ENCODE measurements at places on chromosomes 4 and X.
A peak's percentile ranks its signal among the peaks of the same experiment; 100 is the strongest.

GRCh38 chrX:108468486-108468885, 28.8 kb downstream of the COL4A5 start:
- DNase-seq: peak; percentile 50

- peak; percentile 69 for DNase-seq
These were observed 5.7 kb upstream of the IL13RA2 start for GRCh38 chrX:115023139-115023538.

DNA sequence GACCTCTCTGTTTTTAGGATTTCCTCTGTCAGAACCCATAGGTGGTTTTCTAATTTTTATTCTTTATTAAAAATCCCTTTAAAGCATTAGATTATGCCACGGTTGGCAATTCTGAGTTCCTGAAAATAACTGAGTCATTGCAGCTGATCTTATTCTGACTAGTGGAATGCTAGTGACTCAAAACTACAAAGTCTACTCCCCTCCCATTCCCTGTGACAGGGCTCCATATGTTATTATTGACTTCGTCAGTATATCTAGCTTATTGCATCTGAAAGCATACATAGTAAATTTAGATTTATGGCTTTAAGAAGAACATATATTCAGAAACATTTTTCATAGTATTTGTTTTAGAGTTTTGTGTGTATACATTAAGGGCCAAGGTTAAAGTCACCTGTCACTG, 38.5 kb downstream of the HERC3 start:
- peak; percentile 76 for DNase-seq

GRCh38 chr4:182930889-182931288, 13.7 kb upstream of the DCTD start:
- DNase-seq: no peak

- no peak for DNase-seq
These were observed 34.1 kb upstream of the IL1RAPL1 start for GRCh38 chrX:28552882-28553829.

- DNase-seq: peak; percentile 34
These were observed 228.0 kb downstream of the APBB2 start for GRCh38 chr4:40986375-40986774.

DNA sequence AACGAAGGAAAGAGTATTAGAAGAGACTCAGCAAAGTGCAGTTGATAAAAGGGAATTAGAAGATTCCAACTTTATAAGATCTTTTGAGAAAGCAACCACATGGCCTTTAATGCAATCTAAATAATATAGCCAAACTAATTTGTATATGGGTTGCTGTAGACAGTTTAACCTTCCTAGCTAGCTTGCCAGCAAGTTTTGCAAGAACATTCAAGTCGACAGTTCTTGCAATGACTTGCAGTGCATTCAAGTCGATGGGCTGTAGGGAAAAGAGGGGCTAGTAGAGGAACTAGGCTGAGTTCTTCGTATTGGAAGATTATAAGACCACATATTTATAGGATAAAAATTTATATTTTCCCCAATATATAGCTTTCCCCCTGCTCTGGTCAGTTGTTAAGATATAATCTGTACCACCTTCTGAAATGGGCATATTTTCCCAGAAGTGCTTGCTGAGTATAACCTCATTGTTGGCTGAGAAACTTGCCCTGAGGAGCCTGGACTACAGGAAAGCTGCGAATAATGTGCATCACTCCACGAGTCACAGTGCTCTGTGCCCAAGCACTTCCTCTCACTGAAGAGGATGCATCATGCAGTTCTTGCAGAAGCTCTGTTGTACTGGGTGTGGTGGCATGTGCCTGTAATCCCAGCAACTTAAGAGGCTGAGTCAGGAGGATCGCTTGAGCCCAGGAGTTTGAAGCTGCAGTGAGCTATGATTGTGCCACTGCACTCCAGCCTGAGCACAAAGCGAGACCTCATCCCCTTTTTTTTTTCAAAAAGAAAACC, 56.7 kb downstream of the DOCK11 start:
- DNase-seq: peak; percentile 62

GRCh38 chr4:95087657-95088455, 330.1 kb downstream of the BMPR1B start:
- no peak for DNase-seq

DNA sequence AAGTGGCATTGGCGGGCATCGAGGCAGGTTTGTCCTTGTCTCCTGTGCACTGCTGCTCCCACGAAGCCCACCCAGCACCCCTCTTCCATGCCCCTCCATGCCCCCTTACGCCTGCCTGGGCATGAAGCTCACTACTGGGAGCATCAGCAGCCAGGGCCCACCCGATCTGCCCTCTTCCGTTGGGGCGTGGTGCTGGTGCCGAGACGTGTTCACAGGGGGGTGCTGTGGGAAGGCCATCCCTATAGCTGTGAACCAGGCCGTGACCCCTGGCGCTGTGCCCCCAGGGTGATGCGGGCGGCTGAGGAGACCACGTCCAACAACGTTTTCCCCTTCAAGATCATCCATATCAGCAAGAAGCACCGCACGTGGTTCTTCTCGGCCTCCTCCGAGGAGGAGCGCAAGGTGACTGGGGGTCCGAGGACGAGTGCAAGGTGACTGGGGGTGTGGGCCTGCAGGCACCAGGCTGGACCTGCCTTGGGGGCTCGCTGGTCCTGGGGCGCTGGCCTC, 19.3 kb upstream of the ADD1 start:
- DNase-seq: no peak

GRCh38 chrX:129462707-129463106, 60.6 kb downstream of the SMARCA1 start:
- no peak for DNase-seq

GRCh38 chr4:99207911-99208718, 10.9 kb downstream of the ADH6 start:
- peak; percentile 12 for DNase-seq

GRCh38 chr4:10438924-10439323, 18.3 kb downstream of the ZNF518B start:
- DNase-seq: no peak

- peak; percentile 35 for DNase-seq
These were observed 5.0 kb upstream of the RP2 start for GRCh38 chrX:46831765-46832327.

DNA sequence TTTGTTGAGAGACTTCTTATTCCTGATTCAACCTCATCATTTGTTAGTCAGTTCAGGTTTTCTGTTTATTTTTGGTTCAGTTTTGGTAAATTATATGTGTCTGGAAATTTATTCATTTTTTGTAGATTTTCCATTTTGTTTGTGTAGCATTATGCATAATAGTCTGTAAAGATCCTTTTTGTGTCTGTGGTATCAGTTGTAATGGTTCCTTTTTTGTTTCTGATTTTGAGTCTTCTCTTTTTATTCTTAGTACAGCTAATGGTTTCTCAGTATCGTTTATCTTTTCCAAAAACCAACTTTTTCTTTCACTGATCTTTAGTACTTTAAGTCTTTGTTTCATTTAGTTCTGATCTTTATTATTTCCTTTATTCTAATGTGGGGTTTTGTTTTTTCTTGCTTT, 61.4 kb downstream of the NWD2 start:
- no peak for DNase-seq

- DNase-seq: no peak
These were observed 217.6 kb downstream of the KCTD8 start for GRCh38 chr4:44231006-44231405.

DNA sequence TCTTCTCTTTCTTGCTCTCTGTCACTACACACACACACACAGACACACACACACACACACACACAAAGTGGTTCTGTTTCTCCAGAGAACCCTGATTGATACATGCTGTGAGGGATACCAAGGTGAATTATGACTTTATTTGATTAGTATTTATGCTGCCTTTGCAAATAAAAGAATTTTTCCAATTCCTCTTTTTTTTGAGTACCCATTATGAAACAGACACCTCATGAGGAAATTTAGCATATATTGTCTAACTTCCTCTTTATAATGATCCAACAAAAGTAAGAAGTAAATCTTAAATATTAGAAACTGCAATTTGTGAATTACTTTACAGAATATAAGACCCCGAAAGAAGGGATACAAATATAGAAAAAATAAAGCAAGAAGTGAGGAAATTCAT, 14.3 kb upstream of the RAB28 start:
- DNase-seq: no peak

GRCh38 chr4:153204247-153204671, at the start of gene TRIM2:
TSS of gene TRIM2 (plus strand) at chr4:153204443. CDS start at chr4:153204531, 88 bp downstream.
- peak; percentile 16 for DNase-seq

DNA sequence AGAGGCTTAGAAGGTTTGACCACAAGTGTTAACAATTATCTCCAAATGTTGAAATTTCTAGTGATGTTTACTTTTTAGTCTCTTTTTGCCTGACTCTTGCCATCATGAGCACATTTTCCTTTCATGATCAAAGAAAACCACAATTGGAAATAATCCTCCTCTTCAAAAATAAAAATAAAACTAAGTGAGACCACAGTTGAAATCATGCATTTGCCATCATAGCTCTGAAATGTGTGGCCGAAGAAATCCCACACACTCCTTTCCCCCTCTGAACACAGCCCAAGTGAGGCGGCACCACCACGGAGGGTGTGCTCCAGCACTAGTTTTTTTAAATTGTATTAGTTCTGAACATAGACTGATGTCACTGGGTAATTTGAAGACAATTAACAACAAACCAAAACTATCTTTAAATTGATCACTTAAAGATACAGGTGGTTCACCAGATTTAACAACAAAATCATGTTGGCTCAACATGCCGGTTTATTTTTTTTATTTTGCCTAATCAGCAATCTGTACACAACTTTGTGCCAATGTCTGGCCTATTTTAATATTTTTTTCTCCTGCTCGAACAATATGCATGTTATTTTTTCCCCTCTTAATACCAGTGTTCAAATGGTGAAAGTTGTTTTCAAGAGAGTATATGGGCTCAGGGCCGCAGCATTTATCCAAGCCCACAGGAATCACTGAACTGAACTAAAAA, 17.6 kb downstream of the APBB2 start:
- DNase-seq: peak; percentile 84

GRCh38 chr4:52369649-52370048, 289.5 kb downstream of the USP46 start:
- no peak for DNase-seq

DNA sequence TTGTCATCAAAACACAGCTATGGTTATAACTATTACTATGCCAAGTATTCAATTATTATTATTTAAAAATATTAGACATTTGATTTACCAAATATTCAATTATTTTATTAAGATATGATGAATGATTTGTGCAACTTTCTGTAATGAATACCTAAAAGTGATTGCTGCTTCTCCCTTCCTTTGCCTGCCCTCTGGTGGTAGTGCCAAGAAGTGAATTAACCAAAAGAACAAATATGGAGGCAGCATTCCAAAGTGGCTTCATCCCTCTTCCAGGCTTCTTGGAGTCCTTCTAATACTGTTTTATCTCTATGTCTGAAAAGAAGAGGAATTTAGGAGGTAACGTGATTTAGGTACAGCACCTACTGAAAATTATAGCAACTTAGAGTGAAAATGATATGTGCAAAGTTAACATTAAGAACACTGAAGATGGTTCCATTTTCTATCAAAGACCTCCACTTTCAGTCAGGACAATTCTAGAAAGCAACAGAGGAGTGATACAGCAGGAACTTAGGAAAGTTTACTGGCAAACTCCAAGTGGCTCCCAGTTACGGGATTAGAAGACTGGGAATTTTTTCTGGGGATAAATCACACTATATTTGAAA, 43.0 kb downstream of the ENPEP start:
- peak; percentile 20 for DNase-seq

DNA sequence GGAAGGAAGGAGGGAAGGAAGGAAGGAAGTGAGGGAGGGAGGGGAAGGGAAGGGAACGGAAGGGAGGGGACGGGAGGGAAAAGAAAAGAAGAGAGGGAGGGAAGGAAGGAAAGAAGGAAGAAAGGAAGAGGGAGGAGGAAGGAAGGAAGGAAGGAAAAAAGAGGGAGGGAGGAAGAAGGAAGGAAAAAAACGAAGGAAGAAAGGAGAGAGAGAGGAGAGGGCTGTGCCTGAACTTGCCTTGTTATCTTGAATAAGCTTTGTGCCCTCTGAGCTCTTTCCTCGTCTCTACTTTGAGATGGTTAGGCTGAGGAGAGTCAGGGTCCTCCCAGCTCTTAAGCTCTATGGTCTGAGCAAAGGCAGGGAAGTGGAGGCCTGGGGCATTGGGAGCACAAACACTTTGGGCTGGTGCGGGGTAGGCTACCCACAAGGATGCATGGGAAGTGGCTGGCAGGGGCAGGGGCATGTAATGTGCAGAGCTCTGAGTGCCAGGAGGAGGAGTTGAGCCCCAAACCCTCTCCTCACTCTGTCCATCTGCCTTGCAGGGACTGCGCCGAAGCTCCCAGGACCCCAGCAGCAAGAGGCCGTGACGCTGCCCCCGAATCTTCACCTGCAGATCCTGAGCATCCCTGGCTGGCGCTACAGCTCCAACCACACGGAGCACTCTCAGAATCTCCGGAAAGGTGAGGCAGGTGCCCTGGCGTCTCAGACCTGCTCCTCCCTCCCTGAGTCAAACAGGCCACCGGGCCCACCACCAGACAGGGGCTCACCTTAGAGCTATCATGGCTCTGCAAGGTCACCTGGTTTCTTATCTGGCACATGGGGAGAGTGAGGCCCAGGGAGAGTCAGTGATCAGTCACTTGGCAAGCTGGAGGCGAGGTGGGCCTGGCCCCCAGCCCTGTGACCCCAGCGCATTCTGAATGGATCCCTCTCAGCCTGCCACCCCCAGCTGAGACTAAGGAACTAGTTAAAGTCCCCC, 26.5 kb upstream of the MRFAP1 start:
- no peak for DNase-seq

- no peak for DNase-seq
These were observed 980 bp upstream of the FHDC1 start for GRCh38 chr4:152935143-152935542.

- DNase-seq: no peak
These were observed 12.5 kb upstream of the HSFX4 start for GRCh38 chrX:149916745-149917392.

- no peak for DNase-seq
These were observed 294.2 kb upstream of the FTHL17 start for GRCh38 chrX:31366041-31366440.

GRCh38 chrX:68853665-68854251, 24.9 kb downstream of the EFNB1 start:
- no peak for DNase-seq

DNA sequence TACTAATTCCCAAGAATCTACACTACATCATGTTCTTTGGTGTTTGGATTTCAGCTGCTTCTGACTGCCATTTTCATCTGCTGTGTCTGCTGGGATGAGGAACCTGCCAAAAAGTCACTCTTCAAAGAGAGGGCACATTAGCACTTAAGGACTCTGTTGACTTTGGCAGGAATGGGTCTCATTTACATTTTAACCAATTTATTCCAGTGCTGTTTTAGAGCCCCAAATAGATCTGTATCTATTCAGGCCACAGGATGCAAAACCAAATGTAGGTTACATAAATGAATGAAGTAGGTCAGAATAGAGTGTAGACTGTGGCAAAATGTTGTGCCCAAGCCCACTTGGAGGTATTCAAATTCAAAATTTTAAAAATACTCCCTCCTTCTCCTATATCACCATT, 14.4 kb downstream of the TXK start:
- no peak for DNase-seq

- DNase-seq: peak; percentile 14
These were observed 50.5 kb upstream of the OGT start for GRCh38 chrX:71482228-71482958.

GRCh38 chr4:4663028-4663427, 121.2 kb upstream of the STX18 start:
- no peak for DNase-seq

Measured in AG10803 (cell line).